Upper lobe of left lung (tissue), 6 donors: ENCODE measurements at places on chromosomes 12 and 14.
A peak's percentile ranks its signal among the peaks of the same experiment; 100 is the strongest.

DNA sequence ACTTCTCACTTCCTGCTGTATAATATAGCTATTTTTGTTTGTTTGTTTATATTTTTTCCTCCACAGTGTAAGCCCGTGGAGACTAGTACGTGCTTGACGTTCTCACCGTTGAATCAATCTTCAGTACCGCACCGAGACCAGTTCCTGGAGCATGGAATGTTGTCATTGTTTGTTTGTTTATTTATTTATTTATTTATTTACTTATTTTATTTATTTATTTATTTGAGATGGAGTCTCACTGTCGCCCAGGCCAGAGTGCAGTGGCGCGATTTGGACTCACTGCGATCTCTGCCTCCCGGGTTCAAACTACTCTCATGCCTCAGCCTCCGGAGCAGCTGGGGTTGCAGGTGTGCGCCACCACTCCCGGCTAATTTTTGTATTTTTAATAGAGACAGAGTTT lies 506.6 kb upstream of the TMEM132C start:
- DNase-seq: no peak

GRCh38 chr12:127107744-127108143 lies 1159.2 kb upstream of the TMEM132C start:
- no peak for DNase-seq

DNA sequence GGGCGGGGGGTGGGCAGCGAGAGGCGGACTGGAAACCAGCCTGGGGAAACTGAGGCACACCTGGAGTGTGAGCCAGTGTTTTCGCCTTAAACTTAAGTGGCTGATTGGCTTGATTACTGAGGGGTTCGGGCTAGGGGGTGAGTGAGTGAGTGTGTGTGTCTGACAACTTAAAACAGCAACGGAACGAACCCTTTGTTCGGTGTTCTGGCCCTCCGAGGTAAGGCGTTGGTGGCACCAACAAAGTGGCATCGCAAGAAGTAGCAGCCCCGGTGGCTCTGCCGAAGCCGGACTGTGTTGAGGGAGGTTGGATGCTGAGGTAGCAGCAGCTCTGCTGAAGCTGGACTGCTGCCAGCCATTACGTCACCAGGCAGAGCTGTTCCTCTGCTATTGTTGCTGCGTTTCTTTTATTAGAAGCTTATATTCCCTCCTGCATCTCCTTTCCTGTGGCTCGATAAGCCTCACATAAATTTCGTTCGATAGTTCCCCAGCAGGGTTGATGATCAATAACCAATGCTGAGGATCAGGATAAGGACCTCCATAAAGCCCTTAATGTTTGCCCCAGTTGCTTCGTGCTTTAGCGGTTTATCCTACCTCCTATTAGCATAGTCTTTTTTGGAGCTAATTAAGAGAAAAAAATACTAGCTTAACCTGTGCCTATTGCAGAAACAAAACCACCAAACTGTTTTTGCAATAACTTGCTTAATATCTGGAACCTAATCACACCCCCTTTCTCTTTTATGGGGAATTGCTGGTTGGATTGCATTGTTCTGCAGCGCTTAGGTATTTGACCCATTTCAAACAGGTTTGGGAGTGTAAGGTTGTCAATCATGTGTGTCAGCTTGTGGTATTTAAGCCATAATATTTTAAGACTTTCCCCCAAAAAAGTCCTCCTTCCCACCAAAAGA lies 1.3 kb downstream of the GPR137C start:
- peak; percentile 91 for DNase-seq

GRCh38 chr12:118109088-118109487 lies 5.3 kb upstream of the VSIG10 start:
- no peak for DNase-seq

DNA sequence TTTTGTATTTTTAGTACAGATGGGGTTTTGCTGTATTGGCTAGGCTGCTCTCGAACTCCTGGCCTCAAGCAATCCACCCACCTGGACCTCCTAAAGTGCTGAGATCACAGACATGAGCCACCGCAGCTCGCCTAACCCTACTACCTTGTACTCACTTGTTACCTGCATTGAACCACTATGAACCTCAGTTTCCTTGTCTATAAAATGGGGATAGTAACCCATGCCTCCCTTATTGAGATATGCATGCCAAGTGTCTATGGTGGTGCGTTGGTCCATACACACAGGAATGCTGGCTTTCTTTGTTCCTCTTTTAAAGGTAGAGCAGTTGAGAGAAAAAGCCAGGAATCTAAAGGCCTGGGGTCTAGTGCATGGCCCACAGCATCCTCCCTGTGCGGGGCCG lies 40.9 kb downstream of the KDM2B start:
- DNase-seq: no peak

DNA sequence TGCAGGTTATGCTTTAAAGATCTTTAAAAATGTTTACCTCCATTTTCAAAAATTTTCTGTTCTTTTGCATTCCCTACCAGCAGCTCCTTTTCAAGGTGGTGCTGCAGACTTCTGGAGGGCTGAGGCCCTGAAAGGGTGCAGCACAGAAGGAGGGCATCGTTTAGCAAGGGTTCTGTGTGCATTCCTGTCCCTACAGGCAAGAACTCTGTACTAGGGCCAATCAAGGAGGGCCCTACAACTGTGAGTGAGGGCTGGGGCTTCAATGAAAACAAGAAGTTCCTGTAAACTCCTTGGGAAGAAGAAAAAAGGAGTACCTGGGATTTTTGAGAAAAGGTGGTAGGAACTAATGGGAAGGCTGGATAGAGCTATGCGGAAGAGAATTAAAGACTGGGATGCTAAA lies 50.7 kb upstream of the CSRP2 start:
- no peak for DNase-seq

GRCh38 chr12:30969606-30970395 lies 43.3 kb downstream of the TSPAN11 start:
- no peak for DNase-seq

- DNase-seq: no peak
Observed at GRCh38 chr12:47744778-47745436, 13.8 kb downstream of the RAPGEF3 start.

DNA sequence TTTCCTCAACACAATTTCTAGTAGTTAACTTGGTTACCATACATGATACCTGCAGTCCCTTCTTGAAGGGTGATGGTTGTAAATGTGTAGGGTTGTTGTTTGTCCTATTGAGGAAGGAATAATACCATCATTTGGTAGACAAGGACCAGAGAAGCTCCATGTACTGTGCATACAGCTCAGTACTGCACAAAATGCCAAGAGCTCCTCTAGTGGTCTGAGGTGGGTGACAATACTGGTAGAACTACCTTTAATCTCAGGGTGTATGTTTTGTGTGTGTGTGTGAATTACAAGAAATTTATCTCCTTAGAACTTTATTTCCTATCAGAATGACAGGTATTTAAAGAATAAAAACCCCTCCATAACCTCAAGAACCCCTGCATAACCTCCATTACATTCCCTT lies 575.3 kb downstream of the TMTC2 start:
- no peak for DNase-seq

DNA sequence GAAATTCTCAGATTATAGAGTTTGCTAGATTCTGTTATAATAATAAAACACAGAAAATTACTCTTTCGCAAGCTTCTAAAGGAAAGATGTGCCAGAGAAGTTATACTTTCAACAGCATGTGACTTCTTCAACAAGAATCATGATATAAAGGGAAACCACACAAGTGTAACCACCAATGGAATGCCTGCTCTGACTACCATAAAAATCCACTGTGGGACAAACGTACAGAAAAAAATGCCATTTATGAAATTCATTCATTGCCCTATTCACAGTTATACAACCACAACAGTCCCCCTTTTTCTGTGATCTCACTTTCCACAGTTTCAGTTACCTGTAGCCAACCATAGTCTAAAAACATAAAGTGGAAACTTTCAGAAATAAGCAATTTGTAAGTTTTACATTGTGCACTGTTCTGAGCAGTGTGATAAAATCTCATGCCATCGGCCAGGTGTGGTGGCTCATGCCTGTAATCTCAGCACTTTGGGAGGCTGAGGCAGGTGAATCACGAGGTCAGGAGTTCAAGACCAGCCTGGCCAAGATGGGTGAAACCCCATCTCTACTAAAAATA lies 3.2 kb downstream of the CATSPERB start:
- DNase-seq: no peak

DNA sequence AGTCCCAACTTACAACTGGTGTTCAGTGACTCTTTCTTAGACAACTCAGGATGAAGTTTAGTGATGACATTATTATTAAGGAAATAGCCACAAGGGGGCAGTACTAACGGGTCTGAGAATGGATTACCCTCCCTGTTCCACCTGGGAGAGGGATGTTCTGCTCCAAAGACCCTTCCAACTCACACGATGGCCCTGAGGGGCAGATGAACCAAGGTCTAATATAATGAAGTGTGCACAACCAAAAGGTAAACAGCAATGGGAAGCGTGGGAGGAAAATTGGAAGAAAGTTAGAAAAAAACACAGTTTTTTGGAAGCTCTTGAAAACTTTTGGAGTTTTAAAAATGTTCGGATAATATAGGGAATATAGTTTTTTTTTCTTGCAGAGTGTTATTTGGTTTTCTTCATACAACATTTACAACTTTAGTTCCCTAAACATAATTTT lies 24.0 kb downstream of the FGF6 start:
- no peak for DNase-seq

- no peak for DNase-seq
Observed at GRCh38 chr14:64463873-64464272, 1.4 kb upstream of the AKAP5 start.

- peak; percentile 40 for DNase-seq
Observed at GRCh38 chr14:94926176-94926575, 156.3 kb upstream of the GSC start.

GRCh38 chr12:1034243-1034642 lies 43.2 kb downstream of the ERC1 start:
- no peak for DNase-seq

DNA sequence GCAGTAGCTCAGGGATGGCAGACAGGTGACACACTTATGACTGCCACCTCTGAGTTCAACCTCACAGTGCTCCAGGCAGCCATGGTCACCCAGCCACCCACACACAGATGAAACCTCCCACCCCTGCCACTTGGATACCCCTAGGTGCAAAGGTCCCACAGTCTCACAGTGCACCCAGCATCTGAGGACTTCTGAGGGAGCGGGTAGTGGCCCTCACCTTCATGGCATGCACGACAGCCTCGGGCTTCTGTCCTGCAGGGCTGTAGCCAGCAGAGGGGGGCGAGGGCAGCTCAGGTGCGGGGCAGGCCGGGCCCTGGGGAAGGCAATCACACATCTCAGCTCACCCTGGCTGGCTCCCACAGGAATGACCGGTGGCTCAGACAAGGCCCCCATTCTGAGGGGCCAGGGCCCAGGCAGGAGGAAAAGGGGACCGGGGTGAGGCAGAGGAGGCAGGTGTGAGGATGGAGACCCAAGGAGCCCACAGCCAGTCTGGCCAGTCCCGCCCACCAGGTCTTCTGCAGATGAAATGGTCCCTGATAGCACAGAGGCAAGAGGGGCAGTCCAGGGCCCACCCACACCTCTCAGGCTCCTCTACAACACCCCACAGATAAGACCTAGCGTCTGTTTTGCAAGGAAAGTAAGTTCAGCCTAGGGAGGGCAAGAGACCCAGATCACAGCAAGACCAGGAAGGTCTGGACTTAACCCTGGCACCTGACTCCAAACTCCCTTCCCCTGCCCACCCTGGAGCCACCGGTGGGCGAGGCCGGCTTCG lies 35.8 kb downstream of the CCNK start:
- DNase-seq: peak; percentile 75
